Heart left ventricle (tissue), 16 donors: ENCODE measurements at places on chromosomes 12 and 14. TPM values are rescaled to one million over a fixed set of nuclear protein-coding genes. Genes with fewer than 3 reads are reported as not detected.

The CLEC4E gene
- total RNA-seq: 0.72 TPM

The SLC38A1 gene
- total RNA-seq: 248 TPM

The ALX1 gene
- not detected for total RNA-seq

The ZDHHC22 gene
- not detected for total RNA-seq

The SPX gene
- 20.0 TPM for total RNA-seq

The KLHL33 gene
- total RNA-seq: 0.29 TPM

The C12orf42 gene
- not detected for total RNA-seq

- no peak overlapping the region for H3K4me3 ChIP-seq
- no peak overlapping the region for H3K27ac ChIP-seq
- no peak for DNase-seq
- no peaks in the 10 kb centered on the region for H3K36me3 ChIP-seq
- no peaks in the 10 kb centered on the region for H3K4me1 ChIP-seq
These were observed 716.8 kb downstream of the LRFN5 start for GRCh38 chr14:42323426-42323825.

GRCh38 chr12:88291498-88292131 lies 149.5 kb downstream of the TMTC3 start:
- no peaks in the 10 kb centered on the region for H3K27me3 ChIP-seq
- no peak for DNase-seq
- no peaks in the 10 kb centered on the region for H3K36me3 ChIP-seq
- no peak overlapping the region for H3K27ac ChIP-seq
- H3K4me1 ChIP-seq: no peaks in the 10 kb centered on the region
- H3K4me3 ChIP-seq: no peak overlapping the region

- no peak for DNase-seq
- no peaks in the 10 kb centered on the region for H3K36me3 ChIP-seq
- H3K27me3 ChIP-seq: no peaks in the 10 kb centered on the region
- H3K4me1 ChIP-seq: peaks cover 4% of the 10 kb centered on the region
- H3K27ac ChIP-seq: no peak overlapping the region
These were observed 107.3 kb downstream of the SLC41A2 start for GRCh38 chr12:104850781-104851180.

DNA sequence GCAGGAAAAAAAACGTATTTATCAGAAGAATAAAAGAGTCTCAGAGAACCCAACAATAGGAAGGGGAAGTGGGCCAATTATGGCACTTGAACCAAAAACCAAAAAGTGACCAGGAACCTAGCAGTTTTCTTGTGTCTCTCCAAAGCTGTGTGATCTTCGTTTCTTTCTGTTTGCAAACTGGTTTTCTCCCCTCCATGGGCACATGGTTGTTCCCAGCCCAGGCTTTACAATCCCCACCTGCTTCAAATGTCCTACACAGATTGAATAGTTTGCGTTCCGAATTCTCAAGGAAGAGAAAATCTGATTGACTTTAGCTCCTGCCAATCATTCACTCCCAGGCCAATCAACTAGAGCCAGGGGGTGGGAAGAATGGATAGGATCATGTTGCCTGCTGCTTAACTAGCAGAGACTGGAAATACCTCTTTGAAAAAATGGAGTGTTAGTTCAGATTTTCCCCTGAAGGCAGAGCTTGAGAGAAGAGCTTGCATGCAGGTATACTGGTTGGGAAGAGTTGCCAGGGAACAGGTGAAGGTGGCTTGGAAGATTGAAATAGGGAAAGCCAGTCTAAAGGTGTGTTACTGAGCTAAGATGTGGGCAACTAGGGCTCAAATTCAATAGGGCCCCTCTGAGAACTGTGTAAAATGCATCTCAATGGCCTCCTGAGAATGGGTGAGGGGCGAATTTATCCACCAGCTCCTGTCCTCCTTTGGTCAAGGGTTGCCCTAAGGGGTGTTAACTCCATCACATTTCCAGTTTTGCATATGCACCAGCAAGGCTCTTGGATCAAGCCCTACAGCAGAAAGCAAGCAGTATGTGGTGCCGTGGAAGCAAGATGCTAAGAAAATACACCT lies 106.4 kb upstream of the SRRM4 start:
- H3K36me3 ChIP-seq: no peaks in the 10 kb centered on the region
- H3K4me3 ChIP-seq: no peak overlapping the region
- peaks cover 4% of the 10 kb centered on the region for H3K27me3 ChIP-seq
- H3K4me1 ChIP-seq: no peaks in the 10 kb centered on the region
- no peak for DNase-seq

GRCh38 chr12:92558806-92559205 lies 144.0 kb upstream of the PLEKHG7 start:
- peaks cover 27% of the 10 kb centered on the region for H3K4me1 ChIP-seq
- no peaks in the 10 kb centered on the region for H3K36me3 ChIP-seq
- DNase-seq: no peak
- no peaks in the 10 kb centered on the region for H3K27me3 ChIP-seq
- H3K27ac ChIP-seq: no peak overlapping the region
- no peak overlapping the region for H3K4me3 ChIP-seq

GRCh38 chr12:55142669-55143565 lies 16.7 kb downstream of the OR9K2 start:
- no peak overlapping the region for H3K4me3 ChIP-seq
- no peaks in the 10 kb centered on the region for H3K27me3 ChIP-seq
- DNase-seq: no peak
- H3K4me1 ChIP-seq: no peaks in the 10 kb centered on the region
- H3K27ac ChIP-seq: no peak overlapping the region

GRCh38 chr12:87439990-87440827 lies 589.0 kb downstream of the C12orf50 start:
- H3K4me1 ChIP-seq: no peaks in the 10 kb centered on the region
- H3K36me3 ChIP-seq: no peaks in the 10 kb centered on the region
- DNase-seq: no peak
- H3K27me3 ChIP-seq: no peaks in the 10 kb centered on the region

DNA sequence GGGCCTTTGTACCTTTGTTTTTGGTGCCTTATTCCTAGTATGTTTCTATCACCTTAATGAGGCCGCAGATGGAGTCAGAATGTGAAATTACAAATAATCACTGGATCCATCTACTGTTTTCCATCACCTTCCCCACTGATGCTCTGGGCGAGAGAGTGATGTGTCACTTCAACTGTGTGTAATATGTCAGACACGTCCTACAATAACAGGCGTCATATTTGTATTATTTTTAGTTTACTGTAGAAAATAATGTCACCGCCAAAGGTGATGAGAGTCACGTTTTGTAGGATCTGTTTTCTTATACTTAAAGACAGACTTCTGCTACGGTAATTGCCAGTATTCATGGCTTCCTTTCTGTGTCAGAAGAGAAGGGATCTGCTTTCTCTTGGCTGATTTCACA lies 22.4 kb upstream of the P2RX4 start:
- no peaks in the 10 kb centered on the region for H3K27me3 ChIP-seq
- H3K4me3 ChIP-seq: no peak overlapping the region
- no peak overlapping the region for H3K27ac ChIP-seq
- no peaks in the 10 kb centered on the region for H3K36me3 ChIP-seq
- no peaks in the 10 kb centered on the region for H3K4me1 ChIP-seq
- no peak for DNase-seq

GRCh38 chr14:95811813-95812212 lies 64.8 kb upstream of the TUNAR start:
- no peak for DNase-seq
- no peaks in the 10 kb centered on the region for H3K36me3 ChIP-seq
- peaks cover 21% of the 10 kb centered on the region for H3K27me3 ChIP-seq
- no peaks in the 10 kb centered on the region for H3K4me1 ChIP-seq
- H3K4me3 ChIP-seq: no peak overlapping the region

DNA sequence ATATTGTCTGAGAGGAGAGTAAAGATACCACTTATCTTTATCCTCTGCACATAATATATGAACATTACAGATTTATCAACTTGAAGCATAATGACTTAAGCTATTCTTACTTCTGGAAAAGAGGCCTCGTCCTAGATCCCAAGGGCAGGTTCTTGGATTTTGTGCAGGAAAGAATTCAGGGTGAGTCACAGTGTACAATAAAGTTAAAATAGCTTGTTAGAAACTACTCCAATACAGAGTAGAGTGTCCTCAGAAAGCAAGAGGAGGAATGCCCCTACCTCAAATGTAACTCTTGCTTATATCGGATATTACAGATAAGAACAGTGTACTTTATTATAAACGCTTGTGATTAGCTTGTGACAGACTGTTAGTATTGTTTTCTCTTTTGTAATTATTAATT lies 41.9 kb upstream of the ABCC9 start:
- no peaks in the 10 kb centered on the region for H3K36me3 ChIP-seq
- H3K4me1 ChIP-seq: peaks cover 3% of the 10 kb centered on the region
- no peak overlapping the region for H3K27ac ChIP-seq
- no peaks in the 10 kb centered on the region for H3K27me3 ChIP-seq
- no peak overlapping the region for H3K4me3 ChIP-seq
- DNase-seq: no peak

GRCh38 chr12:52629281-52630007 lies 11.1 kb upstream of the KRT73 start:
- no peak overlapping the region for H3K27ac ChIP-seq
- DNase-seq: no peak
- H3K27me3 ChIP-seq: no peaks in the 10 kb centered on the region
- peaks cover under 1% of the 10 kb centered on the region for H3K4me1 ChIP-seq
- H3K4me3 ChIP-seq: no peak overlapping the region

- H3K27ac ChIP-seq: no peak overlapping the region
- H3K4me3 ChIP-seq: no peak overlapping the region
- H3K36me3 ChIP-seq: no peaks in the 10 kb centered on the region
- no peaks in the 10 kb centered on the region for H3K4me1 ChIP-seq
These were observed 100.5 kb downstream of the SLC38A4 start for GRCh38 chr12:46725332-46725731.

- no peaks in the 10 kb centered on the region for H3K36me3 ChIP-seq
- DNase-seq: peak; percentile 74
- no peak overlapping the region for H3K27ac ChIP-seq
- peaks cover 6% of the 10 kb centered on the region for H3K27me3 ChIP-seq
- H3K4me1 ChIP-seq: no peaks in the 10 kb centered on the region
- no peak overlapping the region for H3K4me3 ChIP-seq
These were observed 19.9 kb downstream of the HRK start for GRCh38 chr12:116861320-116861719.

DNA sequence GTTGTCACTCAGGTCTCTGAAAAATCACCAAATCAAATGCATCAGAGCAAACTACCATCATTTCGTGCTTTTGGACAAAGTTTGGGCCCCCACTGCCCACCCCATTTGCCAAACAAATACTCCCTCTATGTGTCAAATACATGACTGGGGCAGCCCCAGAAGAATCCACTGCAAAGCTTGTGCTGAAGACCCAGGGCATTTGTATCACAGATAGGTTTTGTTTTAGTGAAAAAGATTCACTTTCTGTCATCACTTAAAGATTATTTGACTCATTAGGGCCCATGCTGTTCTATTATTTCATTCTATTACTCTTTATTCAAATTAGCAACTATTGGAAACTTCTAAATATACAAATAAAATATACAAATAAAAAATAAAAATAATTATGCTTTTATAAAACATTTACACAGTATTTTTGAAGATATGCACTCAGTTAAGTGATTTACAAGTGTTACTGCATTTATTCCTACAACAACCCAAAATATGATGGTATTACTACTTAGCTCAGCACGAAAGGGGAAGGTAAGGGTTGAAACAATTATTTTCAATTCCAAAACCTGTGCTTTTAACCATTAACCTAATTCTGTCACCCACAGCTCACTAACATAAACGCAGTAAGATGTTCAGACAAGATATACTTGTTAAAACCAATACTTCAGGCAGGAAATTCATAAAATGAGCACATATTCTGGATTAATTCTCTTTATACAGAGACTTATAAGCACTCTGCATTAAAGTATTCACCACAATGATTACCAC lies 36.5 kb downstream of the LRIG3 start:
- no peaks in the 10 kb centered on the region for H3K4me1 ChIP-seq
- no peaks in the 10 kb centered on the region for H3K27me3 ChIP-seq
- peaks cover 25% of the 10 kb centered on the region for H3K36me3 ChIP-seq
- no peak overlapping the region for H3K4me3 ChIP-seq

DNA sequence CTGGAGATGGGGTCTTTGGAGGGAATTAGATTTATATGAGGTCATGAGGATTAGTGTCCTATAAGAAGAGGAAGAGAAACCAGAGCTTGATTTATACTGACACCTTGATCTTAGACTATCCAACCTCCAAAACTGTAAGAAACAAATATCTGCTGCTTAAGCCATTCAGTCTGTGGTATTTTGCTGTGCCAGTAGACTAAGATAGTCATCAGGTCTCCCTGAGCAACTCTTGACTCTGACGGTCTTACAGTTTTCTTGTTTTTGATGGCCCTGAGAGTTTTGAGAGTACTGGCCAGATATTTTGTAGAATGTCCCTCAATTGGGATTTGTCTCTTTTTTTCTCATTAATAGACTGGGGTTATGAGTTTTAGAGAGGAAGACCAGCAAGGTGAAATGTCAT lies 51.7 kb downstream of the TSHR start:
- H3K27me3 ChIP-seq: no peaks in the 10 kb centered on the region
- no peak overlapping the region for H3K27ac ChIP-seq
- no peak for DNase-seq

GRCh38 chr12:26046203-26046602 lies 78.6 kb downstream of the BHLHE41 start:
- no peak for DNase-seq
- H3K27me3 ChIP-seq: no peaks in the 10 kb centered on the region
- no peaks in the 10 kb centered on the region for H3K36me3 ChIP-seq
- no peaks in the 10 kb centered on the region for H3K4me1 ChIP-seq

GRCh38 chr14:77088219-77088618 lies 9.8 kb upstream of the CIPC start:
- no peak overlapping the region for H3K27ac ChIP-seq
- peaks cover 8% of the 10 kb centered on the region for H3K4me1 ChIP-seq
- no peaks in the 10 kb centered on the region for H3K36me3 ChIP-seq
- no peaks in the 10 kb centered on the region for H3K27me3 ChIP-seq

DNA sequence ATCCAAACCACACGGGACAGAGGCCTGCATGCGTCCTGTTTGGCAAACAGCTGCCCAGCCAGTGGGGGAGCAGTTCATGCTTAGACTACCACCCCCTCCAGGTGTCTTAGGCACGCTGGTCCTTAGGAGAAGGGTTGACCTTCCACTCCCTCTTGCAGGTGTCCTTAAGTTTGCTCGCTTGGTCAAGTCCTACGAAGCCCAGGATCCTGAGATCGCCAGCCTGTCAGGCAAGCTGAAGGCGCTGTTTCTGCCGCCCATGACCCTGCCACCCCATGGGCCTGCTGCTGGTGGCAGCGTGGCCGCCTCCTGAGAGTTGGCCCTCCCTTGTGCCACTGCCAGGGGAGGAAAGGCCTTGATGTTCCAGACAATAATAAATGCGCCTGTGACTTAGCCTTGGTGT lies 1.8 kb downstream of the C12orf57 start:
- H3K36me3 ChIP-seq: peaks cover 32% of the 10 kb centered on the region
- DNase-seq: no peak
- H3K27ac ChIP-seq: peak overlapping the region; percentile 96
- no peak overlapping the region for H3K4me3 ChIP-seq
- H3K4me1 ChIP-seq: peaks cover 29% of the 10 kb centered on the region

GRCh38 chr12:117080661-117081144 lies 18.5 kb downstream of the TESC start:
- DNase-seq: no peak
- H3K27ac ChIP-seq: no peak overlapping the region
- H3K36me3 ChIP-seq: no peaks in the 10 kb centered on the region
- no peaks in the 10 kb centered on the region for H3K27me3 ChIP-seq
- H3K4me3 ChIP-seq: no peak overlapping the region

DNA sequence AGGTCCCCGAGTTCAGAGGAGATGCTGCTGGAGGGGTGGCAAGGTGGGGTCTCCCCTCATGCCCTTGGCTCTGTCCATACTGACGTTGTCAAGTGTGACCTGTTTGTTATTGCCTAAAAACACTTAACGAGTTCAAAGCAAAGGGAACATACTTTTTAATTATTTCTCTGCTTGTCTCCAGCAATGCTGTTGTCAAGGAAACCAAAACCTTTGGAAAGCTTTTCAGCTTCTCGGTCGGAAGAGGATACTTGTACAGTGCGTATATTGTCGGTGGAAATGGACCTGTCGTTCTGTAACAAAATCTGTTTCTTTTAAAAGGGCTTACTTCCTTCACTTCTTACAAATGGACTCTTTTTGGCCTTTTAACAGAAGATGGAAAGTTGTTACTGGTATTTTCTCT lies 73.9 kb downstream of the SLC25A47 start:
- H3K27ac ChIP-seq: no peak overlapping the region
- no peaks in the 10 kb centered on the region for H3K27me3 ChIP-seq
